ENCODE measurements at places on chromosomes 4 and X. TPM values are rescaled to one million over a fixed set of nuclear protein-coding genes. Genes with fewer than 3 reads are reported as not detected.

The PCDH7 gene
- 3.7 TPM for total RNA-seq

The SERTM2 gene
- 0.18 TPM for total RNA-seq

GRCh38 chr4:185192059-185192458, 11.7 kb downstream of the CFAP97 start:
- DNase-seq = no peak
- no peak overlapping the region for H3K27ac ChIP-seq
- no peaks in the 10 kb centered on the region for H3K27me3 ChIP-seq
- no peaks in the 10 kb centered on the region for H3K36me3 ChIP-seq
- H3K4me1 ChIP-seq = no peaks in the 10 kb centered on the region
- H3K4me3 ChIP-seq = no peak overlapping the region

GRCh38 chrX:14050709-14051108, 21.0 kb upstream of the GEMIN8 start:
- no peaks in the 10 kb centered on the region for H3K27me3 ChIP-seq
- H3K4me1 ChIP-seq = no peaks in the 10 kb centered on the region
- H3K4me3 ChIP-seq = no peak overlapping the region
- DNase-seq = no peak
- no peaks in the 10 kb centered on the region for H3K36me3 ChIP-seq

DNA sequence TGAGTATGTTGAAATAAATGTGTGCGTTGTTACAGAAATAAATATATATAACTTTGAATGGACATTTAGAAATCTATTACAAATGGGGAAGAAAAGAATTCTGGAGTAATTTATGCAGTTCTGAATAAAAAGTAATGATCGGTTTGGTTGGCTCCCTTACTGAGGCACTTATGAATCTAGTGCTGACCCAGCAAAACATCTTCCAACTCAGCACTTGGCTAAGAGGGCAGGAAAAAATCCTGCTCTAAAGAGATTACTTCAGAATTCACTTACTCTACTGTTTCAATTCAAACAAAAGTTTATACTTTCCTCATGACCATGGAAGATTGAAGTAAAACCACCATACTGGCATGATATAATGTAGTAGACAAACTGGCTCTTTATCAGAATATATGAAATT, 123.9 kb upstream of the RXFP1 start:
- H3K27me3 ChIP-seq = no peaks in the 10 kb centered on the region
- H3K4me3 ChIP-seq = no peak overlapping the region
- H3K36me3 ChIP-seq = no peaks in the 10 kb centered on the region
- H3K4me1 ChIP-seq = no peaks in the 10 kb centered on the region
- no peak overlapping the region for H3K27ac ChIP-seq

- H3K4me3 ChIP-seq = no peak overlapping the region
- no peaks in the 10 kb centered on the region for H3K36me3 ChIP-seq
- DNase-seq = no peak
- no peak overlapping the region for H3K27ac ChIP-seq
- H3K27me3 ChIP-seq = no peaks in the 10 kb centered on the region
- no peaks in the 10 kb centered on the region for H3K4me1 ChIP-seq
Observed at GRCh38 chr4:180028682-180029081, 2214.5 kb upstream of the TENM3 start.

The LPAR4 gene
- total RNA-seq = 3.0 TPM

GRCh38 chr4:151259752-151260151, 17.2 kb upstream of the PRSS48 start:
- H3K4me1 ChIP-seq = peaks cover 6% of the 10 kb centered on the region
- H3K27me3 ChIP-seq = no peaks in the 10 kb centered on the region
- H3K4me3 ChIP-seq = no peak overlapping the region
- DNase-seq = no peak
